ENCODE measurements at places on chromosomes 13 and 19.

DNA sequence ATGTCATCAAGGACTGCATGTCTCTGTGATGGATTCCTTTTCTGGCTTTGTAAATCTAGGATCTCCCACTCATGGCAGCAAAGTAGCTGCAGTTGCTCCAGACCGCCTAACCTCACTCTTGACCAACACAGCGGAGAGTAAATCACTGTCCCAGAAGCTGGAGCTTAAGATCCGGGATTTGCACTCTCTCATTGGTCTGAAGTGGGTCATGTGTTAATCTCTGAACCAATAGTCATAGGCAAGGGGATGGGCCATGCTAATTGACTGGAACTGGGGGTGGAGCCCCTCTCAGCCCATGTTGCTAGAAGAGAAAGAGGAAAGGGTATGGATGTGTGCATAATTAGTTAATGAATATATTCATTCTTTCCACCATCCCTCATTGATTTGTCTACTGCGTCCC, 34.0 kb downstream of the VAV1 start:
- no peak for DNase-seq

DNA sequence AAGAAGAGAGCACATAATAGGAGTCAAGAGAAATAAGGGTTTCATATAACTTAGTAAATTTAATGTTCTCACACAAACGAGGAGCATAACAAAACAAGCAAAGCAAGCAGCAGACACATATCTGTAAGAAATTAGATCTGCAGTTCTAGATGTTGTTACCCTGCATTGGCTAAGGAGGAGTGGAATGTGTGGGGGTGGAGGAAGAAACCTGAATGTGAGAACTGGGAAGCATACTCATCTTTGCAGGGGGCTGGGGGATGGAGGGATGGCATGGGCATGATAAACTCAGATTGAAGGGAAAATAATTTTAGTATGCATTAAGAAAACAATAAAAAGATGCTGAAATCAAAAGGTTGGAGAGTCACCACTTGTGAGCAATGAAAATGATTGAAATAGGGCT, 255.0 kb downstream of the LIG4 start:
- DNase-seq = no peak

DNA sequence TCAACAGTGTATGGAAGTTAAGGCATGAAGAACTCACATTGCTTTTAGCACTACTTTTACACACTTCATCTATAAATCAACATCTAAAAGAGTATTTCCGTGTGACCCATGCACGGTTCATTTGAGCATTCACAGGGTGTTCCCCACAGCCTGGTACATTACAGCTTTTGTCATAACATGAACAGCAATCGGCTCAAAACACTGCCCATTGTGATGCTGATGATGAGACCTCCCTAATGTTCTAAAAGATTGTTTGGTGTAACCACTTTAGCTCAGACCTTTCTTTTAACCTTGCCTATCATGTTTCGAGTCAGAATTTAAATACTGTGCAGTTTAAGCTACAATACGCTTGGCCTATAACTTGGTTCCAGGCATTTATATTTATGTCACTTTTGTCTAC, 4.1 kb upstream of the KLF5 start:
- DNase-seq = no peak

- no peak for DNase-seq
Observed at GRCh38 chr13:33862016-33862415, 44.1 kb downstream of the RFC3 start.

DNA sequence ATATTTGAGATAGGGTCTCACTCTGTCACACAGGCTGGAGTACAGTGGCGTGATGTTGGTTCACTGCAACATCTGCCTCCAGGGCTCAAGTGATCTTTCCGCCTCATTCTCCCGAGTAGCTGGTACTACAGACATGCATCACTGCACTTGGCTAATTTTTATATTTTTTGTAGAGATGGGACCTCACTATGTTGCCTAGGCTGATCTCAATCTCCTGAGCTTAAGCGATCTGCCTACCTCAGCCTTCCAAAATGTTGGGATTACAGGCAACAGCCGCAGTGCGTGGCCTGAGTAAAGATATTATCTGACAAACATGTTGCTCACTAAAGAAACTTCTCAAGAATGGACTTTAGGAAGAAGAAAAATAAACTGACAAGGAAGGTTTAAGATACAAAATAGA, 125.4 kb upstream of the ABCC4 start:
- no peak for DNase-seq

- DNase-seq = no peak
Observed at GRCh38 chr19:32642771-32643170, 32.2 kb downstream of the ANKRD27 start.

GRCh38 chr13:28718196-28718542, 601 bp downstream of the SLC46A3 start:
- DNase-seq = no peak

DNA sequence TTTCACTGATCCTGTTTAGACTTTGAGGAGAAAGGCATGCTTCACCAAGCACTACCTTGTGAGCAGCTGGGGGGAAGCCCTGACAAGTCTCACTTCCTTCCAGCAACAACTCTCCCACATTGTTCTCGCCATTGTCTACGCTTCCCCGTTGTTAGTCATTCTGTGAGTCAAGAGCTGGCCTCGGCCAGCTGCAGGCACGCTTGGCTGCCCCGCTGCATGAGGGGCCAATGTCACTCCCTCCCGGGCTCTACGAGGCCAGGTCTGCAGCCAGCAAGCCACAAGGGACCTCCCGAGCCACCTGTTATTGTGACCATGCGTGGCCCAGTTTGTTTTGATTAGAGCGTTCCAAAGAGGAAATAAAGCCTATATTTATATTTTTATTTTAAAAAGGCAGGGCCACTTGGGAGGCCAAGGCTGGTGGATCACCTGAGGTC, 220.9 kb downstream of the FOXO1 start:
- DNase-seq = no peak

DNA sequence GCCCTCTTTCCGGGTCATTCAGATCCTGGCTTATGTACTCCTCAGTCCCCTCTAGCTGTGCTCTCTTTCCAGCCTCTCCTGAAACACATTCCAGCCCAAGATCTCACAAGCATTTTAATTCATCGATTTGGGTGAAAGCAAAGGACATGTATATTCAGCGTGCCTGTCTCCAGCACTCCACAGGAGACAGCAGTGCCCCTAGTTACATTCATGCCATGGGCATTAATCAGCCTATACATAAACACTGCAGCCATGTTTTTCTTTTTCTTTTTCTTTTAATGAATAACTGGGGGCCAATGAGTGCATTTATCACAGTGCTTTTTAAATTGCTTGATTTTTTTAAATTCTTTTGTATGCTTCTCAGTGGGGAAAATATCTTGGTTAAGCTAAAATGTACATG, 199.1 kb downstream of the DCT start:
- no peak for DNase-seq

GRCh38 chr19:21595185-21595584, 89.8 kb downstream of the ZNF429 start:
- DNase-seq = no peak

GRCh38 chr13:21998279-21998990, 327.6 kb downstream of the FGF9 start:
- DNase-seq = no peak

DNA sequence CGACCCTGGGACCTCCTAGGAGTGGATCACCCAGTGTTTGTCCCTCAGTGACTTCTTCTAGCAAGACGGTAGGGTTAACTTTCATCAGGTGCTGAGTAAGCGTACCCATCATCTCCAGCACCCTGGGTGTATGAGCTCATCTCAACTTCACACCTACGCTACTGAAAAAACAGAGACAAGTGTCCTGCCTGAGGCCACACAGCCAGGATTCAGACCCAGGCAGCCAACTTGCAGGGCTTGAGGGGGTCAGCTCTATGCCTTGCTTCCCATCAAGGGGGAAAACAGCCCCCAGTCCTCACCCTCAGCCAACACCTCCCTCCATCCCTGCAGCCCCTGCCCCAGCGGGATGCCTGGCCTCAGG, 4.6 kb downstream of the TLE2 start:
- no peak for DNase-seq

DNA sequence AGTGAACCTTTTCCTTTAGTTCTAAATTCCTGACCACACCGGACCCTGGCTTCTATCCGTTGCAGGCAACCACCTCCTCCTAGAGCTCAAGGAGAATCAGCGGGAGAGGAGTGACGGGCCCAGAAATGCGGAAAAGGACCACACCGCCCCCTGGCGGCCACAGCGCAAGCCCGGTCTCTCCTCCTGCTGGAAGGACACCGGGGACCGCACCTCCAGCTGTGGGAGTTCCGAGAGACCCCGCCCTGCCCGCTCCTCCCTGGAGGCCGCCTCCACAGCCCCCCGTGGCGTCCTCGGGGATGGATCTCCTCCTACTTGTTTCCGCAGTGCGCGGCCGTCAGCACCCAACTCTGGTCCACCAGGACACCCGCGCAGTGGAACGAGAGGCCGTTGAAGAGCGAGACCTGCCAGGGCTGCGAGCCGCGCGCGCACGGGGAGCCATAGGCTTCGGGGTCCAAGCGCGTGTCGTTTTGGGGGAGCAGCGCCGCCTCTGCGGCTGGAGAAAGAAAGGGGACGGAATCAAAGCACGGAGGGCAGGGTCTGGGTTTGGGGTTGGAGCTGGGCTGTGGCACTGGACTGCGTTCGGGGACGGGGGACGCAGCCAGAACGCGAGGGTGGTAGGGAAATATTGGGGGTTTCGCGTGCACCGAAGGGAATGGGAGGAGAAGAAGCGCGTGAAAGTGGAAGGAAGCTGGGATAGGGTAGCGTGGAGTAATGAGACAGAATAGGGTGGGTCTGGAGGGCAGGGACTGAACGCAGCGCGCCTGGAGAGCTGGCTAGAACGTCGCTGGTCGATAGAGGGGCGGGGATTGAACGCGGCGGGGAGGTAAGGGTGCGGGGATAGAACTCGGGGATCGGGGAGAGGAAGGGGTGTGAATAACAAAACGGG, 2.5 kb downstream of the KLK10 start:
- DNase-seq = peak; percentile 85

- no peak for DNase-seq
Observed at GRCh38 chr13:78404846-78405360, 198.4 kb downstream of the POU4F1 start.

DNA sequence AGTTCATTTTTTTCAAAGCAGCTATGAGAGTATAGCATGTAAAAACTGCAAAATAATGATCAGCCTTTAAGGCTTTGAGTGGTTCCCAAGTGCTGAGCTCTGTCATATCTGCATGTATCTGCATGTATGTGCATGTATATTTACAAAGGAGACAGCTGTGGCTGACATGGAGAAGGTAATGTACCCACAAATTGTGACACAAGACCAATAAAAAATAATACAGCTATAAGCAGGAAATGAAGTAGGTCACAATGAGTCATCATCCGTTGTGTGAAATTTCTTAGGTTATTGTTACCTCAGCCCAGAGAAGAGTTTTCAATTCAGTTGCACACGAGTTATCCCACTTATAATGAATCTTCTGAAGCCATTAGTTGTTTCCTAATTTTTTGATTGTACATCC, 60.9 kb upstream of the MED4 start:
- no peak for DNase-seq

DNA sequence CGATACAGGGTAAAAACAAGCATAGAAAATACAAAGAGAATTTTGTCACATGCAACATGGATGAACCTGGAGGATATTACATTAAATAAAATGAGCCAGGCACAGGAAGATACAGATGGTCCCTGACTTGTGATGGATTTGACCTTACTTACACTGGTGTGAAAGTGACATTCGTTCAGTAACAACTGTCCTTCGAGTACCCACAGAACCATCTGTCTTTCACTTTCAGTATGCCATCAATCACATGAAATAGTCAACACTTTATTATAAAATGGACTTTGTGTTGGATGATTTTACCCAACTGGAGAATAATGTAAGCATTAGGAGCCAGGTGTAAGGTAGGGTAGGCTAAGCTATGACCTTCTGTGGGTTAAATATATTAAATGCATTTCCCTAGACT, 51.5 kb downstream of the ZNF787 start:
- DNase-seq = no peak

DNA sequence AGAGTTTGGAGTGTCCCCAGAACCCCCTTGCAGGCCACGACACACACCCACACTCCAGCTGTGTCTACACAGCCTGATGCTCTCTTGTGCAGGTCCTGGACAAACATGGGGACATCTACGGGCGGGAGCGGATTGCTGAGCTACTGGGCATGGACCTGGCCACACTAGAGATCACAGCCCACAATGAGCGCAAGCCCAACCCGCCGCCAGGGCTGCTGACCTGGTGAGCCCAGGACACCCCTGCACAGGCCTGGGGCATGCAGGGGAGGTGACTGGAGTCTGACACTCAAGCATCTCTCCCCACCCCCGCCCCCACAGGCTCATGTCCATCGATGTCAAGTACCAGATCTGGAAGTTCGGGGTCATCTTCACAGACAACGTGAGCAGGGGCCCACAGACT, 39.9 kb downstream of the MAP4K1 start:
- no peak for DNase-seq

GRCh38 chr13:51325837-51326236, 13.7 kb upstream of the SERPINE3 start:
- DNase-seq = no peak

DNA sequence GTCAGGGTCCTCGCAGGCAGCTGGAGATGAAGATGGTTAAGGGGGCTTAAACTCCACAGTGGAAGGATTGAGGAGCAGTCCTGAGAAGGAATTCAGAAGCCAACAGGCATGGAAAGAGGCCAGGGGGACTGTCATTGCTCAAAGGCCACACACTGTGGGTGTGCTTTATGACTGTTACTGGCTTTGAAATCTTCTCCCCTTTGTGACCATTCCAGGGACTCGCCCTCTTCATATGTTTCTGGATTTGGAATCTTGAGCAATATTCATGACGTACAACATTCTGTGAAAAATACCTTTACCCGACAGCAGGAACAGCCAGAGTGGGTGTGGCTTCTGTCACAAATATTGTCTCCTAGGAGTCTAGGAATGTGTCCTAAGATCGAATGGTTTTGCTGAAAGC, 16.6 kb downstream of the CEACAM7 start:
- DNase-seq = no peak

DNA sequence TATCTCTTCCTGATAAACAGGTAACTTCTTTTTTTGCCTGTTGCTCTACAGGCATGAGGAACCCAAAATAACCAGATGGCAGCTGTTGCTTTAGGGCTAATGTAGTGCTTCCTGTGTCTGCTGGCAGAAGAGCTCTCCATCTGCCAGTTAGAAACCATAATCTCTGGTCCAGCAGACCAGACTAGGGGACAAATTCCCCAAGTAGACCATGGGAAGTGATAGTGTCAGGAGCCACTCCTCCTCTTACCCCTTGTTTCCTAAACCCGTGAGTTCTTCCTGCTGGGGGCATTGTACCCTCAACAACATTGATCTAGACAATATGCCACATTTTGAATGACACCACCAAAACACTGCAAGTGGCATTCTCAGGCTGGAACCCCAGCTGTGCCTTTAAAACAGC, 135.9 kb downstream of the DLEU7 start:
- no peak for DNase-seq

Measured in ecto neural progenitor cell (in vitro differentiated cells).